Activated CD8-positive, alpha-beta memory T cell treated with anti-CD3 and anti-CD28 coated beads, Interleukin-2, amount 10 ng/mL, durations not matched to agents 7 days and 5 days (primary cell): ENCODE measurements at places on chromosomes 5 and 9. TPM values are rescaled to one million over a fixed set of nuclear protein-coding genes. Genes with fewer than 3 reads are reported as not detected.

Gene BTNL8
- not detected for total RNA-seq

GRCh38 chr5:1244976-1245375 is 19.8 kb downstream of the SLC6A18 start:
- H3K4me3 ChIP-seq = no peak overlapping the region
- H3K27me3 ChIP-seq = peaks cover 4% of the 10 kb centered on the region
- no peaks in the 10 kb centered on the region for H3K36me3 ChIP-seq
- no peaks in the 10 kb centered on the region for H3K4me1 ChIP-seq

DNA sequence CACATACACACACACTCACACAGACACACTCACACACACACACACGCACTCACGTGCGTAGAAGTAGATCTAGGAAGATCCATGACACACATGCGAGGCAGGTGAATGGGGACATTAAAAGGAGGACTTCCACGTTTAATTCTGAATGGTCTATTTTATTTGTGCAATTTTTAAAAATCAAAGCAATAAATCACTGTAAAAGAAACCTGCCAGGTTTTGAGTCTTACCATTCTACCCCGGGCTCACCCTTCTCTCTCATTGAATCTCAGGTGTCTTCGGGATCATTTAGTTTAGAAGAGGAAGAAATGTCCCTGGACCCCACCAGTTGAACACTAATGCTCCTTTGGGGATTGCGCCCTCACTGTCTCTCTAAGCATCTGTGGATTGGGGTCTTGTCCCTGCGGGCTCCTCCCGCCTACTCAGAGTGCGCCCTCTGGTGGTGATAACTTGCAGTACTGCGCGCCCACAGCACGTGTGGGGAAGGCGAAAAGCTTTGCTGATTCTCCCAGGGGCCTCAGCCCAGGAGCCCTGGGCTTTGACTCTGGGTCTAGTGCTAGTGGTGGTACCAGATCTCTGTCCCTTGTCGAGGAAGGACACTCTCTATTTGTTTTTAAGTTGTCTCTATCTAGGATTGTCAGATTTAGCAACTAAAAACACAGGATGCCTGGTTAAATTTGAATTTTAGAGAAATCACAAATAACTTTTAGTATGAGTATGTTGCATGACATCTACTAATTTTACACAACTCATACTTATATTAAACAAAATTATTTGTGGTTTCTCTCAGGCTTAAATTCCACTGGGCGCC is 34.8 kb downstream of the BOD1 start:
- H3K36me3 ChIP-seq = no peaks in the 10 kb centered on the region
- H3K4me3 ChIP-seq = no peak overlapping the region
- no peaks in the 10 kb centered on the region for H3K4me1 ChIP-seq
- H3K27me3 ChIP-seq = no peaks in the 10 kb centered on the region
- peak; percentile 60 for DNase-seq

DNA sequence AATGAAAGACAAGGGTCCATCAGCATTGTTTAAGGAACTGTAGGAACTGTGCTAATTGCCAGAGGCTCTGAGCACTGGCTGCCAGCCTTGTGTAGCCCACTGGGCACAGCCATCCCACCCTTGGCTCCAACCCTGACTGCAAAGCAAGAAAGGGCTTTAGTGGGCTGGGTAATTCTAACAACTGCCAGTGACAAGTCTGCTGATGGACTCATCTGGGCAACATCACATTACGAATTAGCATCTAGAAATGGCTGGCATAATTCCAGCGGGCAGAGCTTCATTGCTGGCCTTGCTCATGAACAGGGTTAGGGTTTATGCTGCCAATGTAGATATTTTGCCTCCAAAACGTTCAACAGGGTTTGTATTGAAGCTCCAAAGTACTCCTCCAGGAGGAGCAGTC is 326.9 kb downstream of the ARHGEF28 start:
- DNase-seq = no peak
- H3K36me3 ChIP-seq = no peaks in the 10 kb centered on the region
- no peak overlapping the region for H3K4me3 ChIP-seq

DNA sequence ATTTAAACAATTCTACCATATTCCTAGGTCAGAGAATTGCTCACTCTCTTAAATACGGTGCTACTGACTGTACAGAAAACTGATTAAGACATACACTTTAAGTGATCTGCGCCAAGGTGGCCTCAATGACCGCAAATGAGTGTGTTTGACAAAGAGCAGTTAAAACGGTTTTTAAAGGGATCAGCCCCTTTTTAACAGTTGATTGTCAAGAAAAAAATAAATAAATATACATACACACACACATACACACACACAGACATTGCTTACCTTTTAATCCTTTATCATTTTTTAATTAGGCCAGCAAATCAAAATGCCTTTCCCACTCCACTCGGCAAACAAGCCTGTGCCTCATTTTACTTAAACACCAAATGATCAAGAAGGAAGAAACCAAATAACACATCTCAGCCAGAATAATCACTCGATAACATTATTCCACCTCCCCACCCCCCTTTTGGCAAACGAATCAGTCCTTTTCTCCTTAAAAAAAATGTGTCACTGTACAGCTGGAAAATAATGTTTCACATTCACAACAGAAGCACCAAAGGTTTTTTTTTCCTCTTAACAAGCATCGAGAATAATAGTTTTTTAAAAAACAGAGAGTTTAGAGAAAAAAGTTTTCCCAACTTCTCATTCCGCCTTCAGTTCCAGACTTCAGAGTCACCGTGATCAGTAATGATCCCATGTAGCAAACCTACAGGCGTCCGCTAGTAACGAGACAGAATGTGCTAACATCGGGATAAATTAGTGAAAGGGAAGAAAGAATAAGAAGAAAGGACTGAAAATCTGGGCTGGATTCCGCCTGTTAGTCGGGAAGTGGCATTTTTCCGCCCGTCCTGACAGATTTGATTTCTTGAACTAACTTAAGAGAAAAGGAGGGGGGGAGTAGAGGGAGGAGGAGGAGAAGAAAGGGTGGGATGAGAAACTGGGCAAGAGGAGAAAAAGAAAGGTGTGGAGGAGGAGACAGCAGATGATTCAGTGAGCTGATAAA is at the start of gene ZNF608:
Gene ZNF608, minus strand, starts transcription at position 712 of the 988 bp plus-strand sequence. CDS start 1,650 bp downstream, outside the sequence.
- no peaks in the 10 kb centered on the region for H3K36me3 ChIP-seq
- H3K4me3 ChIP-seq = no peak within 1 kb of the TSS
- peaks cover 50% of the 10 kb centered on the region for H3K27me3 ChIP-seq
- H3K27ac ChIP-seq = no peak within 1 kb of the TSS
- no peak for DNase-seq

- peaks cover 3% of the 10 kb centered on the region for H3K4me1 ChIP-seq
- H3K27ac ChIP-seq = no peak overlapping the region
- peaks cover 65% of the 10 kb centered on the region for H3K27me3 ChIP-seq
- H3K4me3 ChIP-seq = no peak overlapping the region
Measured at GRCh38 chr5:33934176-33934575, 2.0 kb upstream of the RXFP3 start.
